Jurkat, Clone E6-1 (cell line): ENCODE measurements at places on chromosomes 5 and 9.

DNA sequence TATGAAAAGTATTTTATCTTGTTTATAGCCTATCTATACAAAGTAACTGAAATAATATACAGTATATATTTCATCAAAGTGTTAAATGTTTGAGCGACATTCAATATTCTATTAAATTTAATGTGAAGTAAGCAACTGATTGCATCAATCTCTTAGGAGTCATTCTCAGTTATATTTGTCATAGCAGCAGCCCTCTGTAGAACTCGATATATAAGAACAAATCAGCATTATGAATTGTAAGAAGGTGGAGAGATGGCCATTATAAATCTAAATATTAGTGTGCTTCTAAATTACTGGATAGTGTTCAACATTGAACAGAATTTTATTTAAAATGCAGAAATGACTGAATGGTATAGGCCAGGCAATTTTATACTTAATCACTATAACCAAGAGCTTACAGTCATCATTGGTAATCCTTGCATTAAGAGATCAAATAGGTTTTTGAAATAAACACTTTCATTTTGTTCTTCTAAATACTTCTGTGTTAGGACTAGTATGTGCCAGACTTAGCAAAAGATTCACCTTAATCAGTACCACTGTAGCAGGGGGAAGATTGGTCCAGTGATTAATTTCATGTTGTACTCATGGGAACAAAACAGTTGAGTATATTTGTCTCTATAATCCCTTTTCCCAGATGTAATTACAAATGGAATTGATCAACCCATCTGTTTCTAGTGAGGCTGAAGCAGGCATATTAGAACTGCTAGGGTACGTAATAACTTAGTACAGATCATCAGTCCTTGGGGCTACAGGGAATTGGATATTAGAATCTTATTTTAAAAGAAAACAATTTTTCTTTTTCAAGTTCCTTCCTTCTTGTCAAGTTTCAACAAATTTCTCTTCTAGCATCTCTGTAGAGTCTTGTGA, 108.3 kb upstream of the TYRP1 start:
- DNase-seq: no peak

DNA sequence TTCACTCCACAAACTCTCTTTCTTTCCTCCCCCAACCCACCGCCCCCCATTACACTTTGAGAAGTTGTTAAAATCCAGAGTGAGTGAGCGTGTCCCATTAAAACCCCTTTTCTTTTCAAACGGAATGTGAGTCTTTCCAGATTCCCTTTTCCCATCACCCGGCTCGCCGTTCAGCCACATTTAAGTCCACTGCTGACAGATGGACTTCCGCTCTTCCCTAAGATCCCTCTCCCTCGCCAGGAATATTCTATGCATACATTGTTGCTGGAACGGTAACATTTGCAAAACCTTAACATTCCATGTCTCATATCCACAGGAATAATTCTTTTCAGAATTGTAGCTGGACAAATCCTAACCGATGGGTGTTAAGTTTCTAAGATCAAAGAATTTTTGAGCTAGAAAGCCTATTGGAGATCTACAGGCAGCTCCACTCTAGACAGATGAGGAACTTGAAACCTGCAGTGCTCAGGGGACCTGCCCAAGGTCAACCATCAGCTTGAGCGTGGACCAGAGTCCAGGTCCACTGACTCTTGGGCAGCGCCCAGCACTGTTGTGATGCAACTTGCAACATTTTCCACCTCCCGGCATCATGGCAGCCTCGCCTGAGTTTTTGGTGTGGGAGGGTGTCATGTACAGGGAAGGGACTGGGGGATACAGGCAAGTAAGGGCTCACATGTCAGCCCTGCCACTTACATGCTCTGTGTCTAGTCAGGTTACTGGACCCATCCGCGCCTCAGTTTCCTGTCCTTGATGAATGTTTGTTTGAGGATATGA, 500.1 kb downstream of the CCDC171 start:
- no peak for DNase-seq

DNA sequence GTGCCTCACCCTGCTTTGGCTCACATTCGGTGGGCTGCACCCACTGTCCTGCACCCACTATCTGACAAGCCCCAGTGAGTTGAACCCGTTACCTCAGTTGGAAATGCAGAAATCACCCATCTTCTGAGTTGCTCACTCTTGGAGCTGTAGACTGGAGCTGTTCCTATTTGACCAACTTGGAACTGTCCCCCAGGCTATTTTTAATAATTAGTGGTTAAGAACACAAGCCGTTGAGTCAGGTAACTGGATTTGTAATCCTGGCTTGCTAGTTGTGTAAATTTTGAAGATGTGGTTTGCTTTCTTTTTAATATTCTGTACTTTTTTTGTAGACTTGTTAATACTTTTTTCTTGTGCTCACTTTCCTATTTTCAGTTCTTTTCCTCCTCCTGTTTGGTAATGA, 81.2 kb downstream of the CNTLN start:
- no peak for DNase-seq

- DNase-seq: no peak
Observed at GRCh38 chr9:134870746-134871662, 9.6 kb upstream of the FCN2 start.

DNA sequence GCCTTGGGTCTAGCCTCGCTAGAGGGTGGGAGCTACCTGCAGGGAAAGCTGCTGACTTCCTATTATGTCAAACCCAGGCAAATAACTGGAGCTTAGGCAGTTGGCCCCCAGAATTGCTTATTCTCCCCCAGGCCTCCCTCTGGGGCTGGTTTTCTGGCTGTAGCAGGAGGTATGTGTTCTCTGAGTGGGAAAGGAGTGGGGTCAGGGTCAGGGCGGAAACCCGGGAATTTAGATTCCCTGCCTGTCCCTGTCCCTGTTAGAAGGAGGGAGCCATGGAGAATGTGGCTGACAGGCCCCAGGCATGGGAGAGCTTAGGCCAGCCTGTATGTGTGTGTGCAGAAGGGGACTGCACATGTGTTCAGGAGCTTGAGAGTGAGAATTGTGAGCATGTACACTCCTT, 13.6 kb upstream of the CXXC5 start:
- DNase-seq: no peak

DNA sequence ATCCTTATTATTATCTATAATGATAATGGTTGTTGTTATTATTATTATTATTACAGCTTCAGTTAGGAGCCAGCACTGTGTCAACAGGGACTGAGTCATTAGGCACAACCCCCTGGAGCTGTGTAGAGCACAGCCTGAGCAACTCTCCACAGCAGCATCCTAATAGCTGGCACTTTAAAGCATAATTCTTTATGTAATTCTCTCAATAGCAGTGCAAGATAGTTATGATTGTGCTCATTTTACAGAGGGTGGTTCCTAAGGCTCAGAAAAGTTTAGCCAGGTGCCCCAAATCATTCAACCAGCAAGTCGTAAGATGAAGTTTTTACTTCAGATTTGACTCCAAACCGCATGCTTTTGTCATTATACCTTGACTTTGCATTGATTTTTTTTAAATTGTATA, 390.3 kb downstream of the ANXA1 start:
- no peak for DNase-seq

DNA sequence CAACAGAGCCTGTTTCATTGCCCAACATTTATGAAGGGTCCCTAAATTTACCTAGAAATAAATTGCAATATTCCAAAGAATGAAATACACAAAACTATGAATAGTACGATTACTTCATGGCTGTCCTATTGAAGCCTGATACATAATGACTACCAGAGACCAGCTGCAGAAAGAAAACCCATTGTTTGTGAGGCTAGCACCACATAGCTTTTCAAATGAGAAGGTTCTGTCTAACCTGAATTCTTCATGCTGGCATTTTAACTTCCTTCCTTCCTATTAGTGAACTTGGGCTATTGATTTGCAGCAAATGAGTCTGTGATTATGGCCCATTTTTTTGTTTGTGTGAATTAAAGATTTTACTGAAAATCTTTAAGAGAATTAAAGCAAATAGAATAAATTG, 47.3 kb downstream of the MEGF10 start:
- DNase-seq: no peak

DNA sequence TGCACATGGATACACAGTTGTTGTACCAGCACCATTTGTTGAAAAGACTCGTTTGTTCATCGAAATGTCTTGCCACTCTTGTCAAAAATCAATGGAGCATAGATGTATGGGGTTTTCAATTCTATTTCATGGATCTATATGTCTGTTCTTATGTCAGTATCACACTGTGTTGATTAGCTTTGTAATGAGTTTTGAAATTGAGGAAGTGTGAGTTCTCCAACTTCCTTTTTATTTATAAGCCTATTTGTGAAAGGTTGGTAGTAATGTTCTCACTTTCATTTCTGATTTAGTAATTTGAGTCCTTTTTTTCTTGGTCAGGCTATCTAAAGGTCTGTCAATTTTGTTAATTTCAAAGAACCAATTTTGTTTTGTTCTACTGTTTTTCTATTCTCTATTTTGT, 26.1 kb downstream of the ZNF510 start:
- no peak for DNase-seq

DNA sequence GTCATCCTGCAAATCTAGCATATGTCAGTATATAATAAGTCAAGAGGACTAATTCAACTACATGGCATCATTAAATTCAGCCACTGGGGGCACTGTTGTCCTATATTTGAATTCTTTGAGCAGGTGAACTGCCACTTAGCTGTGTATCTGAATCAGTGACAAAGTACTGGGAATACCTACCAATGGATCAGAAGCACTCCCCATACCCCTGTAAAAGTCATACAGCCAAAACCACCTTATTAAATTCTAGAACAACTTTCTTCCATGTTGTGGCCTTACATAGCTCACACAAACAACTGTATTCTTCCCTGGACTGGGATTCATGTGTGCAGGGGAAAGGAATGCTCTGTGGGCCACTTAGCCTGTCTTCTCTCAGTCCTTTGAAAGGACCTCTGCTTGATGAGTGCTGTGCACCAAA, 57.4 kb upstream of the PLPP6 start:
- peak; percentile 84 for DNase-seq

DNA sequence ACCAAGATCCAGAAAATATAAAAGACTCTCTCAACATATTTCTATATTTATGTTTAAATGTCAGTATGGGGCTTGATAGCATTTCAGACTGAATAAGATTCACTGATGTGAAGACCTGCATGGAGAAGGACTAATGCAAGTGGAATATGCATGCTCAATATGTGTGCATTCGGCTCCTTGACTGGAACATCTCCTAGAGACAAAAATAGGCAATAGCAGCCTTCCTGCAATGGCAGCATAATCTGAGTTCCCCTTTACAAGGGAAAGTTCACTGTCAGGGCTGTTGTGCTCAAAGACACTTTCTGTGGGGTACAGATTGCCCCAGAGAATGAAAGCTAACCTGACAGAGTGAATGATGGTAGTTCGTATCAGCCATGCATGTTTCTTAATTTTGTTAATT, 42.4 kb downstream of the STARD4 start:
- no peak for DNase-seq

DNA sequence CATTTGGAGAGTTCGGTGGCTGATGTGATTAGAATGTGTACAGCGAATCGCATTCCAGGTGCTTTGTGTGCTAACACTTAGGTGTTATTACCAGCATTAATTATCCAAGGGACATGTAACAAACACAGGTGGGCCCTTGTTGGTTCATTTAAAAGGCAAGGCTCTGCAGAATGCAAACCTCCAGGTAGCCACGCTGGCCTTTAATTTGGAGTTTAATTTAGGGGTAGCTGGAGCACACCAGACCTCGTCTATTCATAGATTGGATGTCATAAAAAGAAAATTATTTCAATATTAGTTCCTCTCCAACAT, 191.1 kb downstream of the MAT2B start:
- DNase-seq: no peak

DNA sequence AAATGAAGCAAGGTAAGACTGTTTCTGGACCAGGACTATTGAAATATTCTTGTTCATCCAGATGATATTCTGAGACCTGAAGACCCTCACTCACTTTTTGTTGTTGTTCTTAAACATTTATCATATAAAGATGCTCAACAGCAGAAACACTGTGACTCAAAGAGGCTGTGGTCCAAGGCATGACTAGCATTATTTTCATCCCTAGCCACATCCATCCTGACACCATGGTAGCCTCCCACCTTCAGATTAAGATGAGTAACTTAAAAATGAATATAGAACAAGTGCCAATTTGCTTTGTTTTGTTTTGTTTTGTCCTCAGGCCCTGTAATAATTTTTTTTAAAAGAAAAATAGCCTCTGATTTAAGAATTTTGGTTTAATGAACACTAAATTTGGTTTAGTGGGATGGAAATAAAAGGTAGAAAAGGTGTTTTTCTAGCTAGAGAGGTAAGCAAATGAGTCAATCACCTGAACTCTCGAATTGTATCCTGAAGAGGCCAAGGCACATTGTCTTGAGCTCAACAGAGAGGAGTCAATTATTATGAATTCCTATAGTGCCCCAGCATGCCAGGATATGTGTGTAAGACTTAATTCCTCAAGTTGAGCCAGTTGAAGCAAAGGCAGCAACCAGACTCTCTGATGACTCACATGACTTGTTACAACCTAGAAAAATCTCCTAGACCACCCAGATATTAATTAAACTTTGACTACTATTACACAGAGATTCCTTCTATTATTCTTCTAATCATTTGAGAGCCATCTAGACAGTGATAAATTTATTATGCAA, 380.1 kb upstream of the TUSC1 start:
- DNase-seq: no peak

GRCh38 chr9:98917746-98918487, 25.8 kb upstream of the COL15A1 start:
- no peak for DNase-seq

GRCh38 chr9:135289081-135289491, 190.5 kb upstream of the PPP1R26 start:
- no peak for DNase-seq

DNA sequence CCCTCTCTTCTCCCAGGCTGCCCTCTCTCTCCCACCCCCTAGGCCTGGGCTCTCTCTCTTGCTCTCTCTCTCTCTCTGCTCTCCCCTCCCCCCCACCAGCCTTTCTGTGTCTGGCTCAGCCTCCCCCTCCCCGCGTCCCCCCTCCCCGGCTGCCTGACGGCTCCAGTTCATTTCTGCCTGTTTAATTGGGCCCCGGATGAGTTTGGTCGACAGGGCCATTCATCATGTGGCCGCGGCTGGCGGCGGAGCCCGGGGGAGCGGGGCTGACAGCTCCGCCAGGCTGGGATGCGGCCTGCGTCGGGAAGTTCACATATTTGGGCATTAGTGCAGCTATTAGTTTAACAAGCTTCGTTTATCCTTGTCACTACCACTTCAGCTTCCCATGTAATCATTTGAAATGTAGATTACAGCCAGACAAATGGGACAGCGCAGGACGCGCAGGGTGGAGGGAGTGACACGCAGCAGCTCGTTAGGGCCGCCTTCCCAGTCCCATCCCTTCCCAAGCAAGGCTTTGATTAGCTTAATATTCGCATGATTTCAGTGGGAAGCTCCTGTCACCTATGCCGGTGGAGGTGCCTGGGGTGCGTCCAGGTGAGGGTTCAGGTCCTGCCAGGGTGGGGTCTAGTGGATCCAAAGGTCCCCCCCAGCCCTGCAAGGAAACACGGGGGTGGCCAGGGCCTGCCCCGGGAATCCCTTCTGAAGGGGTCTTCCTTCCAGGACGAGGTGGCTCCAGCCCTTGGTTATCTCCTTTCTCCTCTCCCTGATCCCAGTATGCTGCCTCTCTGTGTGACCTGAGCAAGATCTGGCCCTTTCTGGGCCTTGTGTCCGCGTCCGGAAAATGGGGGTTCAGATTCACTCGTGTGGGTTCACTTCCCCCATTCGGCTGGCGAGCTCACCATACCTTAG, 214.8 kb downstream of the PAX5 start:
- no peak for DNase-seq
